Umbilical cord (tissue), 2 donors: ENCODE measurements at places on chromosomes 12 and 14. TPM values are rescaled to one million over a fixed set of nuclear protein-coding genes. Genes with fewer than 3 reads are reported as not detected.

DNA sequence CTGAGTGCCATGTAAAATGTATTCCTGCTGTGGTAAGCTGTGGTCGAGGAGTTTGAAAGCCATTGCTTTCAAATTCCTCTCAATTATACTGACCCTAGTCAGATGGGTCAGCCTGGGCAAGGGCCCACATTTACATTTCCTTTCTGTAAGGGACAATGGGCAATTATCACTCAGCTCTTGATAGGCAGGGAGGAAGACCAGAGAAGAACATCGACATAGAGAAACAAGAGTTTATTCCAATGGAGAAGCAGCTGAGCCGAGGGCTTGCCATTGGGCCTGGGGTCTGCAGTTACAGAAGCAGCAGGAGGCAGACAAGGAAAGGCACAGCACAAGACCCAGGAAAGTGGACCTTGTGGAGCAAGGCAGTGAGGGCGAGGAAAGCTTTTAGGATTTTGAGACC lies 9.7 kb downstream of the NRIP2 start:
- DNase-seq = no peak

DNA sequence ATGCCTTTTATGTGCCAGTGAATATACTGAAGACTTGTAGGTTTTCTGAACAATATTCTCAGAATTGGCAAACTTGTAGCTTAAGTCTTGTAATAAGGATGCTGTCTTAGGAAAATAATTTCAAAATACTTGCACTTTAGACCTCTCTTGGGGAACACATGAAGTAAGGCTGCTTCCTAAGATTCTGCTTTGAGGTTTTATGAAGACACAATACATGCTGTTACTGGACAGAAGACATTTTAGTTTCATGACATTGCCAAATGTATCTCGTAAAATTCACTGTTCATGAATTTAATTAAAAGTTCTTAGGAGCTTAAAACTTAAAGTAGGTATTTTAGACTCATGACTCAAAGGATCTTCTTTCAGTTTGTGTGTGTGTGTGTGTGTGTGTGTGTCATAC lies 80.7 kb downstream of the RAD51B start:
- no peak for DNase-seq

DNA sequence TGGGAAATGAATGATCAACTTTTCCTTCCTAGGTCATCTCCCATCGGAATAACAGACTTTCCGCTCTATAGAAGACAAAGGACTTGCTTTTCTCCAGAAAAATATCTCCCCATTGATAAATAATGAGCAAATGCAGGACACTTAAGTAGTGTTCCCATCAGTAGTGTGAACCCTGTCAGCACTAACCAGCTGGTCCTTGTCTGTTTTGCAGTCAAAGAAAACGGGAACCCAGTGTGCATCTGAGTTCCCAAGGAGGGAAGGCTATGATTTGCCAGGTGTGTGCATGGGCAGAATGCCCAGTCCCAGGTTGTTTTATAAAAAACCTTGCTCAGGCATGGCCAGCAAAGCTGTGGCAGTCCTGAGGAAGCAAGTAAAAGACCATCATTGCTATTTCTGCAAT lies 256.5 kb upstream of the HMGA2 start:
- no peak for DNase-seq

GRCh38 chr14:35277179-35277578 lies 15.0 kb upstream of the PSMA6 start:
- DNase-seq = no peak

- no peak for DNase-seq
Observed at GRCh38 chr14:31942166-31942841, 134.8 kb upstream of the ARHGAP5 start.

GRCh38 chr14:58078471-58078870 lies 73.5 kb downstream of the ARMH4 start:
- no peak for DNase-seq

DNA sequence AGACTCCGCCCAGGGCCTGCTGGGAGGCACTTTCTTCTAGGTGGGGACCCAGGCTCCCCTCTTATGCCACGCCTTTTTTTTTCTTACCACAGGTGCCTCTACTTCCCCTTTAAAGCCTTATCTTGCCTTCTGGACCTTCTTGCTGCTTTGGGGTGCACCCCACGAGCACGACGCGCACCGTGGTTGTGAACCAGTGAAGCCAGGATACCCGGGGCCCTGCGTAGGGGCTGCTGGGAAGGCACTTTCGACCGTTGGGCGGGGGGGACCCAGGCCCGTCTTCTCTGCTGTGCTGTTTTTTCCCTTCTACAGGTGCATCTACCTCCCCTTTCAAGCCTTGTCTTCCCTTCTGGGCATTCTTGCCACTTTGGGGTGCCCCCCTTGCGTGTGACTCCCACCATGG lies 305.4 kb downstream of the ALG10 start:
- DNase-seq = no peak

- no peak for DNase-seq
Observed at GRCh38 chr12:55820679-55821078, 2.8 kb downstream of the ORMDL2 start.

DNA sequence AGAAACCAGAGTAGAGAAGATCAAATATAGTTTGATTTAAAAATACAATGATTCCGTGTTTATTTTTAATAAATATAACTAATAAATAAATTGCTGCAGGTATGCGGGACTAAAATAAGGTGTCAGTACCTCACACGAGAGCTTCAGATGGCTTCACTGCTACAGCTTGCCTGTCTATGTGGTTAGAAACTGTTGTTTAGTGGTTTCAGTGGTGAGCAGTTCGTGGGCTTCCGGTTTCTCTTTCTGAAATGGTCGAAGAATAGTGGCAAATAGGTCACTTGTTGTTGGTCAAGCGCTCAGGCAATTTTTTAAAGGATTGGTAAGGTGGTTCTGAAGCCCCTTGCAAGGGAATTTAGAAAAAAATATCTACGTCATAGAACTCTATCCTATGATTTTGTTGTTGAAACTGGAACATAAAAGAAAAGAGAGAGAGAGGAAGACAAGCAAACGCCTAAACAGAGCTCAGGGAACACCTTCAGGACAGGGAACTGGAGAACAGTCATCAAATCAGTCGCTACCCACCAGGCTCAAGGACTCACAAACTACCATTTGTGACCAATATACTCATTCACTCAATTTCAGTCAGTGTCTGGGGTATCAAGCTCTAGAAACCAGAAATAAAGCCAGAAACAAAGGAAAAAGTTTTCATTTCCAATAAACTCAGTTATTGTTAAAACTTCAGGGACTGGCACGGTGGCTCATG lies 31.3 kb downstream of the GABARAPL1 start:
- no peak for DNase-seq

DNA sequence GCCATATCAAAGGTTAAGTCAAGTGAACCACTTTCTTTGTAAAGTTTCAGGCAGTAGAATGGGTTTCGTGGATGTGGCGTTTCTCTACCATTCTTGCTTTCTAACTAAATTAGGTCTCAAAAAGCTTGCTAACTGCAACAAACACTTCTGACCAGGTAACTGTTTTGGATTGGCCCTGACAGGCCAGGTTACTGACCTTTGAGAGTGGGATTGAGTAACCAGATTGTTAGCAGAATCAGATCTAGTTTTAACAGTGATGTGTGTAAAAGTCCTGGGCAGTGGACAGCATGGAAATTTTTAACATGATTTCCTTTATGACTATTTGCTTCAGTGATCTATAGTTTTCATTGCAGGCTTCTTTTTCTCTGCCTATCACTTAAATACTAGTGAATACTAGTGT lies 57.9 kb downstream of the TMTC3 start:
- no peak for DNase-seq

Gene SERPINA12
- not detected for total RNA-seq

Gene SOAT2
- not detected for total RNA-seq

Gene AKT1
- total RNA-seq = 124 TPM

Gene DEGS2
- total RNA-seq = not detected

Gene EXOC3L4
- total RNA-seq = 0.72 TPM

Gene FGF23
- total RNA-seq = 4.3 TPM

Gene IL23A
- 6.0 TPM for total RNA-seq
